AG08395 (cell line): ENCODE measurements at places on chromosomes 3 and 15.
A peak's percentile ranks its signal among the peaks of the same experiment; 100 is the strongest.

DNA sequence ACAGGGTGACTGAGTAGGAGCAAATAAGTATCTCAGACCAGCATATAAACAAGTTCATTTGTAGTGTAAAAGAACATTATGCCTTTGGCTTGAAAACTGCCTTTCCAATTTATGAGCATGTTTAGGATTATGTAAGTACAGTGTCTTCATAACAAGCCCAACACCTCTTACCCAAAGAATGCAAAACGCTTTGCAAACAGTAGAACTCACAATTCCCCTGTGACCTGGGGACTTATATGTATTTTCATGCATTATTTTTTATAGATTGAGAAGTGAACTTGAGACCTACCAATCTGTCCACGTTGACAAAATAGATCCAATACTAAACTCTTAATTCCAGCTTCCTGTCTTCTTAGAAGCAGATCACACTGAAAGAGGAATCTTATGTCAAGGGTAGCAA is 202.1 kb downstream of the TP63 start:
- DNase-seq = no peak

DNA sequence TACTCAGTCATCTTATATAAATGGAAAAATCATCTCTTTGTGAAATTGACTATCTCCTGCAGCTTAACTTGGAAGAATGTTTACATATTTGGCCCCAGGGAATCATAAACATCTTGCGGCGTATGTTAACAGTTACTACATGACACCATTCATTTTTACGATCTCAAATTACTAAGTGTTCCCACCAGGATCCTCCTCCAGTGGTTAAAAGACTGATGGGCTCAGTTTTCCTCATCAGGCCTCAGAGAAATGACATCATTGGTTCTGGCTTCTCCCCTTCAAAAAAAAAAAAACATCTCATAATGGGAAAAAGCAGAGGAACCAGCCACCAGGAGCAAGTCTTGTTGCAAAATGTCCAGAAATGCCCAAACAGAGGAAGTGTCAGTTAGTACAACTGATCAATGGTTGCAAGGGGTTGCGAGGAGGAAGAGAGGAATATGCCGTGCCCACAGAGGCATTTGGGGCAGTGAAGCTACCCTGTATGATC is 70.5 kb upstream of the LIPC start:
- peak; percentile 88 for DNase-seq

DNA sequence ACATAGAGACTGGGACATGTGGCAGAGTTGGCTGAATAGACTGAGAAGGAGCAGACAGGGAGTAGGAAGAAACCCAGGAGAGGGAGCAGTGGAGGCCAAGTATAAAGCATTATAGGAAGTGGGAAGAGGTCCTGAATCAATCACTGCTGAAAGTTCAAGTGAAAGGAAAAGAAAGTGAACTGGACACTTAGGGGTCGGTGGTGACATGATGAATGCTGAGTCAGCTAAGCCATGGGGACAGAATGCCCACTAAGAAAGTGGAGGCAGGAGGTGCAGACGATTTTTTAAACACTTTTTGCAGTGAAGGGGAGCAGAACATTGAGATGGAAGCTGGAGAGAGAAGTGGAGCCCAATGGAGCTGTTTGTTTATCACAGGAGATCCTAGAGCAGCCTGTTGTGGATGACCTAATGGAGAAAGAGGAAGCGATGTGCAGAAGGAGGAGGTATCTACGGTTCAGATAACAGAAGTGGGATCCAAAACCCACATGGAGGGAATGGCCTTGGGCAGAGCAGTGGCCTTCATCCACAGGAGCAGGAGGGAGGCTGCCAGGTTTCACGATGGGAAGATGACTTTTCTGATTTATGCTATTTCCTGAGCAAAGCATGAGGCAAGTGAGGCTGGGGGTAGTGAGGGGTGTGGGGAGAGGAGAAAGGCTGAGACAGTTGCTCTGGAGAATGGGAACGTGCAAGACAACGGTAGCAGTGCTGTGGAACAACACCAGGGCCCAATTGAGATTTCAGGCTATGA is 208.2 kb downstream of the RPLP1 start:
- no peak for DNase-seq

DNA sequence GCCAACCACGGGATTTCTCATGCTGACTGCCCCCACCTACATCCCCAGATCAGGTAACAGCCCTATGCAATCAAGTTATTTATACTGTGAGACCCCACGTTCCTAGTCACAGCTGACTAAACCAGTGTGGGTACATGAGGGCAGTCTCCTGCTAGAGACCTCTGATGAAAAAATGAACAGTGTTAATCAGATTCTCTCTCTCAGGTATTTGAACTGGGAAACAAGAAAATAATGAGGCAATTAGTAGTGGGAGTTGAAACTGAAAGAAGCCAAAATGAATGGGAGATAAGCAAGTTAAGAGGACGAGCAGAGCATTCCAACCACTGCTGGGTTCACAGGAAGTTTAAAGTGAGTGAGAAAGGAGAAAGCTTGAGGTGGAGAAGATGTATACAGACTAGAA is 98.5 kb upstream of the MYO5C start:
- no peak for DNase-seq

GRCh38 chr3:160661660-160662059 is 15.3 kb upstream of the ARL14 start:
- no peak for DNase-seq

GRCh38 chr3:111311126-111311525 is 230.9 kb upstream of the CD96 start:
- DNase-seq = no peak

GRCh38 chr15:60798821-60799220 is 319.9 kb upstream of the ICE2 start:
- peak; percentile 71 for DNase-seq

DNA sequence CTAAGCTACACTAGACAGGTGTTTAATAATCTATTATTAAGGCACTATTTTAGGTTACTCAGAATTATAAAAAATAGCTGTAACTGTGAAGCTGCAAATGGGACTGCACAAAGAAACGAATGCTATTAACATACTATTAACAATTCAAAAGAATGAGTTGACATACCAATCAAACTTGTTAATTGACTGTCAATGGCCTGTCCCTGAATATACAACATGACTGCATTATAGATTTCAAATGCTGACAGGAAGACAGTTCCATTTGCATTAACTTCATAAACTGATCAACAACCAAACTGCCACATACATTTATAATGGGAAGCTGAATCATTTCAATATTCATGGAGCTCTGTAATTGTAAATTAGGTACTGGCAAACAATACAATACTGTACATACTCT is 169.0 kb upstream of the NANOGP8 start:
- DNase-seq = no peak

GRCh38 chr15:62444104-62445022 is 279.3 kb upstream of the C2CD4B start:
- peak; percentile 90 for DNase-seq

- no peak for DNase-seq
Observed at GRCh38 chr3:157157836-157158235, 2.1 kb downstream of the CCNL1 start.

DNA sequence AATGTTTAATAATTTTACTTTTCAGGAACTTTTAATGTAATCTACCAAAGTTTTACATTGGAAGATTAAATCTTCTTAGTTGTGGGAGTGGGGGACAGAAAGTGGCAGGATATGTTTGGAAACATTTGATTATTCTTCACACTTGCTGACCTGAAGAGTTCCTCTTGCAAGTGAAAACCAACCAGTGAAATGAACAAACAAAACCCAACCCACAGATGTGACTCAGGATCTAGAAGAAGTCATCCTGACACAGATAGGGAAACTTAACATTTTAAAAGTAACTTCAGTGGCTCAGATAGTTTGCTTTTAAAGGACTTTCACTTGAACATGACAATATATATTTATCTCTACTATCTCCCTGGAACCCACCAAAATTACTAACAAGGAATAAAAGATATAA is 55.4 kb downstream of the ASTE1 start:
- DNase-seq = no peak

DNA sequence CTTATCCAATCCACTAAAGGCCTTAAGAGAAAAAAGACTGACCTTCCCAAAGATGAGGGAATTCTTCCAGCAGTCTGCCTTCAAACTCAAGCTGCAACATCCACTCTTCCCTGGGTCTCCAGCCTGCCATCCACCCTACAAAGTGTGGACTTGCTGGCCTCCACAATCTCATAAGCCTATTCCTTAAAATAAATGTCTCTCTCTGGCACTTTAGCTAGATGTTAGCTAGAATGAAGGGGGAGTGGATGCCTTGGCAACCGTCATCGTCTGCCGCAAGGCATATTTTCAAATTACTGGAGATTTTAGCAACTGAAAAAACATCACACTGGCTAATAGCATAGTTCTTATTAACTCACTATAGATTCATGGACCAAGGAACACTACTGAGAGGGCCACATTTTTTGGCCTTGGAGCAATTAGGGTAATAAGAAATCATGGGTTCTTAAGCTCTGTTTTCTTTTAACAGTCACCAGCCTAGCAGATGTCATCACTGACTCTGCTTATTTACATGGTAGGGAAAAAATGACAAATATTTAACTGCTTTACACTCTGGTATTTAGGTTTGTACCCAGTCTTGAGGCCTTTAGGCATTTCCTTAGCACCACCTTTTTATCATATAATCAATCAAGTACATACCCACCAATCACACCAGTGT is 245.3 kb downstream of the MYRIP start:
- DNase-seq = peak; percentile 45

GRCh38 chr3:122598151-122598550 is 20.7 kb downstream of the PARP15 start:
- DNase-seq = no peak

DNA sequence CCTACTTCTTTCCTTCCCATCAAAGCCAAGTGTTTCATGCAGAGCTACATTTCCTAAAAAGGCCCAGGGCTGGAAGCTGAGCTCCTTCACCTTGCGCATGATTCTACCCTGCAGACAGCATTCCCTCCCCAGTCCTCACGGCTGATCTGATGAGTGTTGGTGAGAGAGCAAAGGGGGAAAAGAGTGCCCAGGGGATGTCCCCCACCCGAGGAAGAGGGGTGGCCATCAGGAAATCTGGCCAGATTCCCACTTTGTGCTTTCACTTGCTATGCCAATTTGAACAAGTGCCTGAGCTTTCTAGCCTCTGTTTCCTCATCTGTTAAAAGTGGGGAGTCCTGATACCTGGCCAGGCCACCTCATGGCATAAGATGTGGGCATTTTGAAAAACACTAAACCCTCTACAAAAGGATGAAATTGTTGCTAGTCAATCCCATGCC is 231.0 kb upstream of the TLE3 start:
- no peak for DNase-seq

DNA sequence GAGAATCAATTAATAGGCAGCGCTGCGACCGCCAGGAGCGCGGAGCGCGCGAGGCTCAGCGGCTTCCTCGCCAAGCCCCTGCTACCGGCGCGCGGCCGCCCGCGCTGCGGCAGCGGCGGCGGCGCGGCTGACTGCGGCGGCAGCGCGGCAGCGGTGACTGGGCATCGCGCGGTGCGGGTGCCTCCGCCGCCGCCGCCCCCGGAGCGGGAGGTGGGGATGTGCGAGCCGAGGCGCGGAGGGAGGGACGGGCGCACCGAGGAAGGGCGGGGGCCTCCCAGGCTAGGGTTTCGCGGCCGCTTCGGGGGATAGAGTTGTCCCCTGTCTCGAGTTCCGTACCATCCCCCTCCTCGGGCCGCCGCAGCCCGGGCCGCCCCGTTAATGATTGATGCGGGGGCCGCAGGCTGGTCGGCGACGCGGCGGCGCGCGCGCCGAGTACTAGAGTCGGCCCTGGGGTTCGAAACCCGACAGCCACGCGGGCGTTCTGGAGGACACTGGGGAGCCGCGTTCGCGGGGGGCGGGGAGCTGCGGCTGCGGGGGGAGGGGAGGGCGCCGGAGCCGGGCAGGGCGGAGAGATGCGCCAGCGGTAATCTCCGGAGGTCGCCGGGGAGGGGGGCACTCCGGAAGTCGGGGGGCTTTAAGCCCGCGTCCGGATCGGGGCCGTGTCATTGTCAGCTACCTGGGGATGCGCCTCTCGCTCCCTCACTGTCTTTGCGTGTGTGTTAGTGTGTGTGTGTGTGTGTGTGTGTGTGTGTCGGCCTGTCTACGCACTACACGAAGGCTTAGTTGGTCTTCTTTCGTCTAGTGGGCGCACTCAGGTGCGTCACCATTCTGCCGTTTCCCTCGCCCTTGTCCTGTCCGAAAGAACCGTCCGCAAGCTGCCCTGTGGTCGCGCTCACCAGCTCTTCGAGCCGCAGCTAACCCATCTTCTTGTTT is at the start of gene PAQR9:
Gene PAQR9 (minus strand): TSS at position 159 of the 933 bp plus-strand sequence. CDS start 338 bp downstream, outside the sequence.
- peak; percentile 25 for DNase-seq

DNA sequence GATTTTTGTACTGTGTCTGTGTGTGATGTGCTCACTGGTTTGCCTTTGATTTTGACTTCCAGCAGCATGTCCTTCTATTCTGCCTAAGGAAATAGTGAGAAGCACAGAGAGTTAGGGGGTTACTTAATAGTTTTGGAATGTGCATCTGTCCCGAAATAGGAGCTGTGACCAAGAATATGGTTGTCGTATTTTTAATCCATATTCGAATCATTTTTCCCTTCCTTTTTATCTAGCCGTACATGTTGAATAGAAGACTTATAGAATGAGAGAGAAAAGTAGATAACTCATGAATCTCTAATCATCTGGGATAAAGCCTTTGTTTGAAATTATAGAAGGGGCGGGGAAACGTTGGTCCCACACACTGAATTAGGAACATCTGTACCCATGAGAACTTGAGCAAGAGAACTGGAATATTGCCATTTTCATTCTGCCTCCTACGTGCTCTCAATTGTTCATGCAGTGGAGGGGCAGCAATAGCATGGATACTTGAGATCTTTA is 23.6 kb downstream of the CRTC3 start:
- DNase-seq = peak; percentile 65

- no peak for DNase-seq
Observed at GRCh38 chr15:54282228-54282836, 304.1 kb downstream of the UNC13C start.

GRCh38 chr15:61404567-61404966 is 175.5 kb upstream of the RORA start:
- DNase-seq = no peak

- DNase-seq = no peak
Observed at GRCh38 chr3:123295171-123295900, 93.6 kb downstream of the SEC22A start.

DNA sequence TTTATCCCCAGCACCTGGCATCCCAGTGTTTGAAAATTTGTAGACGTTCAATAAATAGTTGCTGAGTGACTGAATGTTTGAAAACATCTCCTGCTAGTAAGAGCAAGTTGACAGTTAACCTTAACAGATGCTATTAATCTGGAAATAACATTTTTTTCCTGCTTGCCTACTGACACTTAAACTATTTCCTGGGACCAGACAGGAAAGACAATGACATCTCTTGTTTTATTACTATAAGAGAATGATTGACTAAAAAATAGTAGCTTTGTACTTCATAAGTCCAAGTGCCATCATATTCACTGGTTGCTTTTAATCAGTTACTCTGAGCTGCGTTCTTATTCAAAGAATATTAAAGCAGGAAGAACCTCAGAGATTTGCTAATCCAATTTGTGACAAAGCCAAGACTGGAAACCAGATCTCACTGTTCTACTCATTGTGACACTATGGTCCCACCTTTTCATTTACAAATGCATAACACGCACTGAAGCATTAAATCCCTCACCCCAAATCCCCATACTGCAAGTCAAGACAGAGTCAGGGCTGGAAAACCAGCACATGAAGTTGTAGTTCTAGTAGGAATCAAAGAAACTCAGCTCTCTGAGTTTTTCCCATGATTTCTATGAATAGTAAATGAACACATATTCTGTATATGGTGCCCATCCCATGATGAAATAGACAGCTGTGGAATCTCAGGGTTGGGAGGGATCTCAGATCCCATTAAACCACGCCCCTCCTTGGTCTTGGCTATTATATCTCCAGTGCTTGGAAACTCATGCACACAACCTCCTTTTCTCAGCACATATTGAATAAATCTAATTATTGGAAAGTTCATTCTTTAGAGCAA is 212.7 kb upstream of the P2RY1 start:
- DNase-seq = no peak
